ENCODE measurements at places on chromosomes 5 and 9. TPM values are rescaled to one million over a fixed set of nuclear protein-coding genes. Genes with fewer than 3 reads are reported as not detected.

The IFNB1 gene
- total RNA-seq = not detected

The FAM163B gene
- not detected for total RNA-seq

The PLPP7 gene
- total RNA-seq = 0.14 TPM

The SLC36A3 gene
- total RNA-seq = not detected

The TAF11L10 gene
- total RNA-seq = not detected

The SRA1 gene
- 77.8 TPM for total RNA-seq

The PAPPA gene
- total RNA-seq = 43.0 TPM

GRCh38 chr5:78289911-78290310 is 4.6 kb downstream of the AP3B1 start:
- DNase-seq = no peak

DNA sequence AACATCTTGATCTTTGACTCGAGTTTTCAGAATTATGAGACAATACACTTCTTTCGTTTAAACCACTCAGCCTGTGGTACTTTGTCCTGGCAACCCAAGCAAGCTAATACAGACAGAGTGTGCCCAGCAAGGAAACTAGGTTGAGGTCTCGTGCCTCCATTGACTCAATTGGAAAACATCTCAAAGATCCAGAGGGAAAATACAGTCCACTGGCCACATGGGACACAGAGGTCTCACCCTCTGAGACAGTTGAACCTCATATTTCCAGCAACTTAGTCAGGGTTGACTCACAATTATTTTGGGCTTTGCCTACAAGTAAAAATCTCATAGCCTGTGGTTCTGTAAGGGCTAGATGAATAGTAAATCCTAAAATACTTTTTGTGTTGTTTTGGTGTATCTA is 631.5 kb downstream of the MTRR start:
- no peak for DNase-seq

- peak; percentile 6 for DNase-seq
Observed at GRCh38 chr5:67493676-67494075, 297.1 kb upstream of the CD180 start.

GRCh38 chr9:123756484-123757106 is 173.3 kb downstream of the DENND1A start:
- no peak for DNase-seq

GRCh38 chr9:130128733-130129431 is 43.3 kb upstream of the NCS1 start:
- DNase-seq = peak; percentile 36

DNA sequence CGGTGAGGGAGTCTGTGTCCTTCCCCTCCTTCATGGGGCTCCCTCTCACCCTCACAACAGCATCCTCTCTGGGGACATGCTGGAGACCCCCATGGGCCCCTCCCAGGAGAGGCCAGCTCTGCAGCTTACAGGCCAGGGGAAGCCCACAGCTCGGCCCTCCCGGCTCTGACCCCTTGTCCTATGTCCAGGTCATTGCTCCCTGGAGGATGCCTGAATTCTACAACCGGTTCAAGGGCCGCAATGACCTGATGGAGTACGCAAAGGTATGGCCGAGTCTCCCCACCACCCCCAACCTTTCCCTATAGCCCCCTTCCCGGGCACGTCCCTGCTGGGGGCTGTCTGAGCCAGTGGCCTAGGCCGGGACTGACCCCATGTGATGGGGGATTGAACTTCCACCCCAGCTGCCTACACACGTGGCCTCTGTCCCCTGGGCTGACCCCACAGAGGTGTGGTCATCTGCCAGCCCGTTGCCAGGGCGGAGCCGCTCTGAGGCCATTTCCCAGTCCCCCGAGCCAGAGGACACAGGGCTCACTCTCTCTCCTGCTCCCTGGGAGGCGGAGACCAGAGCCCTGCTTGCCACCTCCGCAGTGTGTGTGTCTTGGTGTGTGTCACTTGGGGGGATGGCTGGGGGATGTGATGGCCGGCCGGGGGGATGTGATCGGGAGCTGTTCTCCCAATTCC is 21.9 kb downstream of the ASS1 start:
- no peak for DNase-seq

DNA sequence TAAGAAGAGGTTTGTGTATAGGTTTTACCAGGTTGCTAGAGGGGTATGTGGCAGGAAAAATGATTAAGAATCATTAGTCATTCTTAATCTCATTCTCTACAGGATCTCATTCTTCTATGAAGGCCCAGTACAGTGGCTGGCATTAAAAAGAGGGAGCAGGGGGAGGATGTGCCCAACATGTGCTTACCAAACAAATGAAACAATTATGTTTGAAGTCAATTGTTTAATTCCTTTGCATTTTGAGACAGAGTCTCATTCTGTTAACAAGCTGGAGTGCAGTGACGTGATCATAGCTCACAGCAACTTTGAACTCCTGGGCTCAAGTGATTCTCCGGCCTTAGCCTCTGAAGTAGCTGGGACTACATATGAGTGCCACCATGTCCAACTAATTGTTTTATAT is 23.0 kb downstream of the FNIP1 start:
- DNase-seq = no peak

DNA sequence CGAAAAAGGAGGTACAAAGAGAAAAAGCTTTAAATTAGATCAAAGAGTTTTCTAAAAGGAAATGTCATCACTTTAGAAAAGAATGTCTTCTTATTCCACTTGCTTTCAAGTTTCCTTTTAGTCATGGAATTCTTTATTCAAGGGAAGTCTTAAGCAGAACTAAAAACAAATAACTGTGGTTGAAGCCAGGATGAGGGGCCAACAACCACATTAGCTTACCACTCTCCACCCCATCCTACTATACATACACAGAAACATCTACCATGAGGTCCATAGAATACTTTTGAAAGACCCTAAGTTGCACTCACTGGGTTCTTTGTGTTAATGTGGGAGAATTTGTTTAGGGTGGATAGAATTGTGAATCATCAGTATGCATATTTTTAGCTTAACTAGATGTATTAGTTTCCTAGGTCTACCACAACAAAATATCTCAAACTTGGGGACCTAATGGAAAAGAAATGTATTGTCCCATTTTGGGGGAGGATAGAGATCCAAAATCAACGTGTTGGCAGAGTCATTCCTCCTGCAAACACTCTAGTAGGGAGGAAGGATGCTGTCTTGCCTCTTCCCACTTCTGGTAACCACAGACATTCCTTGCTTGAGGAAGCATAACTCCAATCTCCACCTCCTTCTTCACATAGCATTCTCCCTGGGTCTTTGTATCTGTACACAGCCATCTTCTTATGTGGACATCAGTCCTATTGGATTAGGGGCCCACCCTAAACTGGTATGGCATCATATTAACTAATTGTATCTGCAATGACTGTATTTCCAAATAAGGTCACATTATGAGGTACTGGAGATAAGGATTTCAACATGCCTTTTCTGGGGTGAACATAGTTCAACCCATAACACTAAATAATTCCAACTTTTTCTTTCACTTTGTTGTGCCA is 239.4 kb downstream of the LURAP1L start:
- DNase-seq = no peak

DNA sequence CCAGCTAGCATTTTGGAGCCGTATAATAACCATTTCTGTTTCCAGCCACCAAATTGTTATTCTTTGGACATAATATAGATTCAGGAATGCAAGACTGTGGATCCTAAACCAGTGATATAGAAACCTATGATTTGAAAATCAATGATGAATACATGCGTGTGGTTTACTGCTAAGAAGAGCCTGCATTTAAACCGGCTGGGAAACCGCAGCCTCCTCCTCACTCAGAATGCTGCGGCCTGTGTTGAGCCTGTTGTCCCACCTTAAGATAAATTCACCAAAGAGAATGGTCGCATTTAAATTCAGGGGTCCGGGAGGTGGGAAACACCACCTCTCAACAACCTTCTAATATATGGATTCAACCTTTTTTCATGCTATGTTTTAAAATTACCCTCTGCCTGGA is 148.0 kb downstream of the MEF2C start:
- no peak for DNase-seq

DNA sequence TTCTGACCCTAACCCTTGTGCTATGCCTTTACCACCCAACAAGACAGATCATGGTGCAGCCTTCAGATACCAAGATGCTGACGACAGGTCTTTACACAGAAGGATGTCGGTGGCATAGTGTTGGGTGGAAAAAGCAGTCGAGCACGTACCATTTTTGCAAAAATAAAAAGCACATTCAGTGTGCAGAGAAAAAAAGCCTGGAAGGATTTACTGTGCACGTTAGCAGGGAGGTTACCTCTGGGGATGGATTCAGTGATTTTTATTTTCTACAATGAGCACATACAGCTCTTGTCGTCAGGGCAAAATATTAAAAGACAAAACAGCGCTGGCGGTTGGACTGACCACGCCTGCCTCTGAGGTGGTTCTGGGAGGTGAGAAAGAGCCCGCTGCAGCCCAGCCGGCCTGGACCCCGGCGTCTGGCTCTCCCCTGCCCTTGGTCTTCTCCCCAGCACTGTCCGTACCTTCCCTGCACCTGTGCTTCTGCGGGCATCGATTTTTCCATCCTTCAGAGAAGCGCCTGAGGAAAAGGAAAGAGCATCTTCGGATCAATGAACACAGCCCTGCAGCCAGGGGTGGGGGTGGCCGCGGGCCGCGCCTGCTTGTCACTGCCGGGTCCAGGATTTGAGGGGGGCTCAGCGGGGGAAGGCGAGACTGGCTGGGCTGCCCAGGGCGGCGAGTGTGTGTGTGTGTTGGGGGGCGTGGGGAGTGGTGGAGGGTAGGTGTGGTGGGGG is 200.0 kb upstream of the IER5L start:
- no peak for DNase-seq

DNA sequence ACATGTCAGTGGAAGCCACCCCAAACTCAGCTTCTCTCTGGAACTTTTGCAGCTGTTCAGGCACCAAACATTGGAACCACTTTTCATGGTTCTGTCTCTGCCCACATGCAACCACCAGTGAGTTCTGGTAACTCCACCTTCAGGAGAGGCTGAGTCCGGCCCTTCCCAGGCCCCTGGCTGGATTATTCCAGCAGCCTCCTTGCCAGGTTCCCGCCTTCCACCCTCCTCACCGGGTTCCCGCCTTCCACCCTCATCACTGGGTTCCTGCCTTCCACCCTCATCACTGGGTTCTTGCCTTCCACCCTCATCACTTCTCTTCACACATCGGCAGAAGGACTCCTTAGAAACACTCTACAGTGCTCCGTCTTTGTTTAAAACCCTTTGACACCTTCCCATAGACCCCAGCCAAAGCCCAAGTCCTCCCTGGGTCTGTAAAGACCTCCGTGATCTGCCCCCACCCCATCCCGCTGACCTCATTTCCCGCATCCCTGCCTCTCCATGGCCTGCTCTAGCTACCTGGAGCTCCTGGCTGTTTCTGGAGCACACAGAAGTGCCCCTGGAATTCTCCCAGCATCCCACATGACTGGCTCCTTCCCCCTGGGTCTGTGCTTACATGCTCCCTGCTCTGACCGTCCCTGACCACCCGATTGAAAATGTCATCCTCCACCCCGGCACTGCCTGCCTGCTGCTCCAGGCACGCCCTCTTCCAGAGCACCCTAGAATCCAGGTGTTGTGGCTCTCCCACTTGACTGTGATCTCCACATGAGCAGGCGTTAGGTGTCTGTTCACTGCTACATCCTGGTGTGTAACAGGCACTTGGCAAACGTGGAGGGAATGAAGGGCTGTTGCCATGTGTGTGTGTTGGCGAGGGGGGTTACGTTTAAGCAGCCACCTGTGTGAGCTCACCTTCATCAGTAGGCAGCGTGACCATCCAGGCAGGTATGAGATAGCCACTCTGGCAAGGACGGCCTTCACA is 17.7 kb downstream of the ROPN1L start:
- DNase-seq = no peak

DNA sequence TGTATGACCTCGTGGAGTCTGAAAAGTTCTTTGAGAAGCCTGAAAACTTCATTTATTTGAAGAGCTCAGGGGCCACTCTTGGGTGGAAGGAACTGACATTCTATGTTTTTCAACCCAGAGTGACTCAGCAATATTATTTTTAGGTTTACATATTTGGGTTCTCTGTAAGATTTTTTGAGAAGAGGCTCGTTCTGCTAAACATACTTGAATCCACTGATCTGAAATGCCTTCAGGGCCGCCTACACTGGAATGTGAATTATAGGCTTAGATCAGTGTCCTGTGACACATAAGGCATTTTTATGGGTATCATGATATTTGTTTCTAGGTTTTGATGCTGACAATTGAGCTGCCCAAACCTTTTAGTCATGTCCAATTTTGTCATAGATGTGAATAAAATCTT is 86.2 kb downstream of the PSAT1 start:
- DNase-seq = peak; percentile 5

GRCh38 chr5:32273821-32274220 is 38.9 kb downstream of the MTMR12 start:
- DNase-seq = no peak

DNA sequence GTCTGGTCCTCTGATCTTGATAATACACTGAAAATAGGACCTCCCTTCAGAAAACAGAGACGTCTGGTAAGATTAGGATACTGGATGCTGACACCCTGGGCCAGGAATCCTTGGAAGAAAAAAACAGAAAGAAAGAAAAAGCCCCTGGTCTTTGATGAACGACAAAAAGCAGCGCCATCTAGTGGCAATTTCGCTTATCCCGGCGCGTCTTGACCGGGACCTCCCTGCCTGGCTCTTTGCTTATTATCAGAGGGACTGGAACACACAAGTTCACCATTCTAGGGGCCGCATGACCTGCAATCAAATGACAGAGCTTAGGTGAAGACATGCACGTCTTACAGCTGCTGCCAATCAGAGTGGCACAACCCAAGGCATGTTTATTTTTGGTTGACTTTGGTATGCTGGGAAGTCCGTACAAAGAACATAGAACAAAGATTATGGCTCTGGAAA is 114.9 kb upstream of the NFIB start:
- DNase-seq = peak; percentile 48

DNA sequence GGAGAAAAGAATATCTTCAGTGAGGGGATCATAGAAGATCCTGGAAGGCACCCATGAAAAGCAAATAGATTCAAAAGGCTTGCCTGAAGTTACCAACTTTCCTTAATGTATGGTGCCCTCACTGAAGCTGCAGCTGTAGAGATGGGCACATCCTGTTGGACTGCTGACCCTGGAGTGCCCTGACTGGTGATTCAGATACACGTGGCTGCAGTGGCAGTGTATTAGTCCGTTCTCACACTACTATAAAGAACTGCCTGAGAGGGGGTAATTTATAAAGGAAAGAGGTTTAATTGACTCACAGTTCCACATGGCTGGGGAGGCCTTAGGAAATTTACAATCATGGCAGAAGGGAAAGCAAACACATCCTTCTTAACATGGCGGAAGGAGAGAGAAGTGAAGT is 80.3 kb downstream of the OSMR start:
- DNase-seq = no peak

GRCh38 chr5:5650242-5650641 is 227.8 kb downstream of the ICE1 start:
- DNase-seq = no peak
